ENCODE measurements at places on chromosomes 4 and X.

DNA sequence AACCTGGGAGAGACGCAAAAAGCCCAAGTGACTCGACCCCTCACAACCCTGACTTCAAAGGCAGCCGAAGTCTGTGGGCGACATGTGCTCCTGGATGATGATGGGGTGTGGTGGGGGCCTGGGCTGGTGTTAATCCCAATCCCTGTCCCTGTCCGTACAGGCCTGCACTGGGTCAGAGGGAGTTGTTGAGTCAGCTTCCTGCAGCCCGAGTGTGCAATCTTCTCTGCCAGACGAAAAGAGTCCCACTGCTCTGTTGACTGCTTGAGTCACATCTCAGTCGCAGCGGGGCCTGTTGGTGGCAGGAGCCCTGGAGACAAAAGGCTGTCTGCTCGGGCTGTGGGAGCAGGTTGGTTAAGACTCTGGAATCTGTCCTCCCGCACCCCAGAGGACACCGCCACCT, 10.3 kb downstream of the FAM3A start:
- no peak for DNase-seq

DNA sequence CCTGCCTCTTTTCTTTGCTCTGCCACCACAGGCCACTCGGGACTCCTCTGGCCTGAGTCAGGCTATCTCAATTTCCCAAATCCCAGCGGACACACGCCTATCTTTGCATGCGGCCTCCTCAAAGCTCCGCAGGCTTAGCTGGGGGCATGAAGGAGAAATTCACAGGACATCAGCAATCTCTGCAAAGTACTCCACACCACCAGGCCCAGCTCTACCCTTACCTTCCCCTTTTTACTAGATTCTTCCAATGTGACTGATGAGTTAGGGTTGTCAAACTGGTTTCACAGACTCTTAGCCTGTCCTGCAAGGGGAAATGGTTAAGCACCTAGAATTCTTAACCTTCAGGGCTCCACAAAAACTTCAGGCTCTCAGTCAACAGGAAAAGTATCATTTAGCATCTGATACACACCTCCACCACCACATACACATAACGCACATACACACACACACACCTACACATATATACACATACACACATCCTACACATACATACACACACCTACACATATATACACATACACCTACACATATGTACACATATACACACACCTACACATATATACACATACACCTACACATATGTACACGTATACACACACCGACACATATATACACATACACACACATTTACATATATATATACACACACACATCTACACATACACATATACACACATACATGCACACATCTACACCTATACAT, 349.1 kb downstream of the ANK2 start:
- DNase-seq, result no peak

DNA sequence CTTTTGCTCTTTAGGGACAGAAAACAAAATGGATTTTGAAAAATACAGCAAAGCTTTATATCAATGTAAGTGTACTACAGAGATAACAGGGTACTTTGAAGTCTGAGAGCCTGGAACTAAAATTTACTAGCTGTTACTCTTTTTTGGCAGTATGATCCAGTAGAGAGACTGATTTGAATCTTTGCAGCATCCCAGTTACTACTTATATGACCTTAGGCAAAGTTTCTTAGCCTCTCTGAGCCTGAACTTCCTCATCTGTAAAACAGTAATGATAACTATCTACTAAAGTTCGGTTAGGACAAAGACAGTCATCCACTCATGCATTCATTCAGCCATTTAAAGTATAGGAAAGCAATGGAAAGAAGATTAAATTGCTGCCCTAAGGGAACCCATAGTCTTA, 10.1 kb downstream of the BRWD3 start:
- DNase-seq, result no peak

- no peak for DNase-seq
Observed at GRCh38 chr4:82969414-82969813, 41.2 kb downstream of the LIN54 start.

GRCh38 chr4:37445023-37445422, 200.5 kb downstream of the NWD2 start:
- DNase-seq, result no peak
